Stimulated activated naive CD4-positive, alpha-beta T cell treated with Interleukin-2 at 50 U/mL for 16 hours (primary cell): ENCODE measurements at places on chromosomes 4 and X.

- no peak for DNase-seq
Observed at GRCh38 chr4:118270492-118270891, 82.3 kb downstream of the PRSS12 start.

DNA sequence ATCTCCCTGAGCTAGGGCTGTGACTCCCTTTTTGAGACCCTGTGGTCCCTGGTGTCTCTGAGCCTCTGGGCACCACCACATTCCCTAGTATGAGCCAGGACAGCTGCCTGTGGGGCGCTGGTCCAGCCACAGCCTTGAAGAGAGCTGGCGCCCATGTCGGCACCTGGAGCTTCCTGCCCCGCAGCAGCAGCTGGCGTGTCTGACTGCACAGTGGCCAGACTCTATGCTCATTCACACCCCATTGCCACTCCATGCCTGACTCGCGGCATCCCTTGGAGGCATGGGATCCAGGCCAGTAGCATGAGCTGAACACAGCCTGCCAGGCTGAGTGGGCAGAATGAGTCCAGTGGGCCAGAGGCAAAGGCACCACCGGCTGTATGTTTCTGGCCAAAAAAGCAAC is 8.3 kb upstream of the SPP1 start:
- DNase-seq: no peak

GRCh38 chr4:92497141-92497540 is 193.4 kb downstream of the GRID2 start:
- DNase-seq: no peak

DNA sequence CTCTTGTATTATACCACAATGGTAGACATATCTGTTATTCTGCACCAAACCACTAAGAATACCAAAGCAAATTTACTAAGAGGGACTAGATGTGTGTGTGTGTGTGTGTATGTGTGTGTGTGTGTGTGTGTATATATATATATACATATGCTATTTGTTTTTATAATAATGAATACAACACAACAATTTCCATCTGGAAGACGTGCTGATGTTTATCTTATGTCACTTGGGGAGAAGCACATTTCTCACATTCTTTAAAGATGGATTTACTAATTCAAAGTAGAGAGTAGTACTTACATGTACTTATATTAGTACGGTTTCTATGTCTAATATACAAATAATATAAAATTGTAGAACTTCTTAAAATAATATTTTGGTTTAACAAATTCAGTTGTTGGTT is 52.0 kb downstream of the EDNRA start:
- DNase-seq: no peak

GRCh38 chrX:17007134-17007768 is 60.8 kb downstream of the REPS2 start:
- no peak for DNase-seq

GRCh38 chr4:149999485-150000074 is 78.7 kb upstream of the DCLK2 start:
- no peak for DNase-seq

DNA sequence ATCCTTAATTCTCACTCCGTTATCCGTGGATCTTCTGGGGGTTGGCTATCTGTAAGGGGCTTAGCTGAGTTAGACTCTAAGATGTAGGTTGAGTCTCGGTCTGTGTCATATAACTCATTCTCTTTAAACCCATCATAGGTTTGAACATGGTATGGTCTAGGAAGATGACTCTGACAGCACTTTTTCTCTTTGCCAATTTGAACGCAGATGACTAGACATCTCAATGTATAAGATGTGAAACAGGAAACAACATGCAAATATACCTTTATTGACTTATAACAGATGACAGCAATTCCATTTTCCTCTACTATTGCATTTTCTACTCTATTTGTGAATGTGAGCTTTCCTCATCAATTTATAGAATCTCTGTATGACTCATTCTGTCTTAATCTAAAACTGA is 634.8 kb upstream of the MAGEB2 start:
- DNase-seq: no peak

DNA sequence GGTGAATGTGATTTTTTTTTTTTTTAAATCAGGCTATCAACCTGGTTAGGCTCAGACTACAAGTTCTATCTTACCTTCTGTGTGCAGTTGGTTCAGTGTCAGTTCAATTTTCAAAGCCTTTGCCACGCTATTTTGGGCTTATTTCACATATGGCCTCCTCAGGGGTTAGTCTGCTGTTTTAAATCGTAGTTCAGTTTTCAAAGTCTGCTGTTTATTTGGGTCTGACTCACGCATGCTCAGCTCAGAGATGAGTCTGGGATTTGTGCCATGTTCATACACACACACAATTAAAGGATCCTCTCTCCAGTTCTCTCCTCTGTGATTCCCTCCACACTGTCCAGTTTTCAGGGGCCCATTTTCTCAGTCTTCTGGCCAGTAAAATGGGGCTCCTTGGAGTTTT is 32.3 kb upstream of the ZFX start:
- no peak for DNase-seq

DNA sequence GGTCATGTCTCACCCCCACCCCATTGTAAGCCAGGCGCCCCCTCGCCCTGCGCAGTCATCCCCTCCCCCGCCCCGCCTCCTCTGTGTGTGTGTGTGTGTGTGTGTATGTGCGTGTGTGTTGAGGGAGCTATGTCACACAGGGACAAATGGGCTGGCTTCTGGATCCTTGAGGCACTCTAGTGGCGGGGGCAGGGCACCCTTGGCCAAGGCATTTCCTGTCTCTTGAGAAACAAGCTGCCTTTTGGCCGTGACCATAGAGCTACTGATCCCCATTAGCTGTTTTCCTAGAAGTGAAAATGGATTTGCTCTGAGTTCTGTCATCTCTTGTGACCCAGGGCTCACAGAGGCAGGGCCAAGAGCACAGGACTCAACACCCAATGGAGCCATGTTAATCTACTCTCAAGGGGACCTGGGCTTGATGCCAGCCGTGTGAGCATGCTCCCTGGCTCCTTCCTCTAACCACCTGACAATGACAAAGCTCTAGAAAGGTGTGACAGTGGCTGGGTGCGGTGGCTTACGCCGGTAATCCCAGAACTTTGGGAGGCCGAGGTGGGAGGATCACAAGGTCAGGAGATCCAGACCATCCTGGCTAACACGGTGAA is 162.5 kb upstream of the BCOR start:
- DNase-seq: no peak

- no peak for DNase-seq
Observed at GRCh38 chrX:150158554-150159332, 204.4 kb upstream of the MAMLD1 start.

- DNase-seq: no peak
Observed at GRCh38 chr4:102629673-102630072, 128.5 kb downstream of the NFKB1 start.

DNA sequence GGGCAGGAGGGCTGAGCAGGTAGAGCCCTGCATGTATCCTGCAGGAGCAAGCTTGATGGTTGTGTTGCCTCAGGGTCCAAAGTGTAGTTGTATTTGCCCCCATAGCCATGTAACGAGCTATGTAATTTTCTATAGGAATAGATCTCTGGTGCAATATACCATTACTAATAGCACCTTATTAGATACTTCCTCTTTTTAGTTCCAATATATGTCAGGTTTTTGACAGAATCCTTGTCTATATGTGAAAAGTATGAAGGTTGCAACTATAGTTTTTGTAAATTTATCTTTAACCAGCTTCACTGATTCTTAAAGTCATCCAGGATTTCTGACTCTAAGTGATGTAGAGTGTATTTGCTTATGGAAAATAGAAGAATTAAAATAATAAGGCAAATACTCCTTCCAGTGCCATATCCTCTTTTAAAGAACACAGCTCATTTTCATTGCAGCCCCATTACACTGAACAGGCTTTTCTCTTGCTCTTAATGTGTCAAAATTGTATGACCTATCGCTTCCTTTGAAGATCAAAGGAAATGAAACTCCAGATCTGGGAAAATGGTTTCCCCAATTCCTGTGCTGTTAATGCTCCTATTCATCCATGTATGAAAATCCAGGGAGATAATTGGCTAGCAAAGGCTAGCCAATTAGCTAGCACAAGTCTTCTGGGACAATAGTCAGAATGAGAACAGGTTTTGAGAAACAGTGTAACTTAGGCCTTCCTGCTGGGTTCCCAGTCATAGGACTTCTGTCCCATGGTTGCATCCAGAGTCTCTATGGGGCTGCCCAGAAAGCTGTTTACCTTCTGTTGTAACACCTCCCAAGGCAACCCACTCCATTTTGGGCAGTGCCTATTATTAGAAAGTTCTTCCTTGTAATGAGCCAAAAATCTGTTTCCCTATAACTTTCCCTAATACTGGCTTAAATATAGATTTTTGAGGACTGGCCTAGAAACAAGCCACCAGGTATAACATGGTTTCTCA is 90.6 kb downstream of the TSPAN7 start:
- no peak for DNase-seq

DNA sequence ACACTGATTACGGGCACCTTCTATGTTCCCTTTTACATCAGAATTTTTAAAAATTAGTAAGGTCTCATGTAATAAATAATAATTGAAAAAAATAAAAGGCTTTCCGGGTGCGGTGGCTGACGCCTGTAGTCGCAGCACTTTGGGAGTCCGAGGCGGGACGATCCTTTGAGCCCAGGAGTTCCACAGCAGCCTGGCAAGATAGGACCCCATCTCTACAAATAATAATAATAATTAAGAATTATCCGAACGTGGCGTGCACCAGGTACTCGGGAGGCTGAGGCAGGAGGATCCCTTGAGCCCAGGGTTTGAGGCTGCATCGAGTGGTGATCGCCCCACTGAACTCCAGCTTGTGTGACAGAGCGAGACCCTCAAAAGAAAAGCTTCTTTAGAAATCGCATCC is 771 bp upstream of the LAMTOR3 start:
- no peak for DNase-seq

- no peak for DNase-seq
Observed at GRCh38 chrX:2614911-2615310, 76.2 kb upstream of the CD99 start.

DNA sequence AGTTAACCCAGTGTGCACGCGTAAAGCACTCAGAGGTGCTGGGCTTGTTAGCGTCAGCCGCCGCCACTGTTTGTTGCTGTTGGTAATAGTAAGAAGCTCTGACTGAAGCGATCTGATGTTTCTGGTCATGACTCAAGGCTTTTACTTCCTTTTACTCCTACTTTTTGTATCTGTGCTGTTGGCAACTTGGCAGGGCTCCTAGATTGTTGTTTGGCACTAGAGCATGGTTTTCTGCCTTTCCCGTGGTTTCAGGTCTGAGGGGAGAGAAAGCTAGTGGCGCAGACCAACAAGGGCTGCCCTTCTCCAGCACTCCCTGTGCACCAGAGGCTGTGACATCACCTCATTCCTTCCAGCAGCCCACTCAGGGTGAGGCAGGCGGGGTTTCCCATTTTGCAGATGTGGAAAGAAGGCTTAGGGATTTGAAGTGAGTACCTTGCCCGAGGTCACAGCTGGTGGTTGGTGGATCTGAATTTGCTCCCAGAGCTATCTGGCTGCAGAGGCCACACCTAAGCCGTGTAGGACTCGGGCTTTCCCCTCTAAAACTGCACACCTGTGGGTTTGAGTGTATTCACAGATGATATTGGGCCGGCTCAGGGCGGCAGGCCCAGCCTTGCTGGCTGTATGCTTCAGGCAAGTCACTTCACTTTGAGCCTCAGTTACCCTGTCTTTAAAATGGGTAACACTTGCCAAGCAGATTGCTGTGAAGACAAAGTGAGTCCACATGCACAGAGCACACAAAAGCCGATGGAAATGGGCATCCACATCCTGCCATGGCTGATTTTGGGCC is 51.2 kb upstream of the TADA2B start:
- no peak for DNase-seq

DNA sequence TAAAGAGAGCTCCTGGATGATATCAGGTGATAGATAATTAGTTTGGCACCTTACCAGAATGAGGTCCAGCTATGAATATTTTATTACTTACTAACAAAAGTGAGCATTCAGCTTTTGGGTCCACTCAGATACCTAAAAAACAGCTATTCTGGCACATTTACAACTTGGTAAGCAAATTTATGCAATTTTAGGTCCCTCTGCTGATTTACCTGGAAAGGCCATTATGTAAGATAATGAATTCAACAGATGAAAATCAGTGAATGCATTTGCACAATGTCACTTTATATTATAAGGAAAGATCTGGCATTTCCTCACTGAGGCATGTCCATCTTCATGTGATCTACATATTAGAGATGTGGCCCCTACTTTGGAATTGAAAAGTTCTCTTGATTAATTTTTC is 517.0 kb downstream of the SPRY1 start:
- no peak for DNase-seq

- DNase-seq: no peak
Observed at GRCh38 chrX:96693407-96693806, 8.8 kb downstream of the DIAPH2 start.

- DNase-seq: no peak
Observed at GRCh38 chrX:128142745-128143144, 90.5 kb upstream of the ACTRT1 start.

DNA sequence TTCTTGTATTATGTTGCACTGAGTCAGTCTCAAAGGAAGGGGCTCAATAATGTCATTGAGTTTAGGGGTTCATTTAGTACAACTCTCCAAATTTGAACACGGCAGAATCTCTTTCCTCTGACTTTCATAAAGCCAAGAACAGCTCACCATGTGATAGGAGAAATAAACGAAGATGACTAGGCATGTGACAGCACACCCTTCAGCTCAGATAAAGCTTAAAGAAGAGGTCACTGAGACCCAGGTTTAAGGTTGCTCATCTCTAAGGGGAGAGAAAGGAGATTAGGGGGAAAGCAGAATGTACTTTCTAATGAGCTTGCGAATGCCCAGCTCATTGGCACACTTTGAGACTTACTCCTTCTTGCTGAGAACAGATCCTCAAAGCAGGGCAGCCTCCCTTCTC is 89.0 kb downstream of the PLAC1 start:
- DNase-seq: no peak

GRCh38 chrX:36198575-36198974 is 279.0 kb downstream of the CFAP47 start:
- DNase-seq: no peak

DNA sequence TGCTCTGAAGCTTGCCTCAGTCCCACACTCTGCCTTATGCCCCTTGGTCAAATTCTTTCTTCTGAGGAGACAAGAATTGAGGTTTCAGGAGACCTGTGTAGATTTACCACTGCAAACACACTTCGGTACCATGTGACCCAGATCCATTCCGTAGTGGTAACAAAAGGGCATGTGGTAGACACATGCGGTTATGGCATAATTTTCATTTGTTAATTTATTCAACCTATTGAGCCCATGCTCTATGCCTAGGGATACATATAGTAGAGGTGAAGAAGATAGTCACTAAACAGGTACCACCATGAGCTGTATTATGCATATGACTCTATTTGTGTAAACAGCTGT is 190.9 kb downstream of the NDST4 start:
- no peak for DNase-seq

DNA sequence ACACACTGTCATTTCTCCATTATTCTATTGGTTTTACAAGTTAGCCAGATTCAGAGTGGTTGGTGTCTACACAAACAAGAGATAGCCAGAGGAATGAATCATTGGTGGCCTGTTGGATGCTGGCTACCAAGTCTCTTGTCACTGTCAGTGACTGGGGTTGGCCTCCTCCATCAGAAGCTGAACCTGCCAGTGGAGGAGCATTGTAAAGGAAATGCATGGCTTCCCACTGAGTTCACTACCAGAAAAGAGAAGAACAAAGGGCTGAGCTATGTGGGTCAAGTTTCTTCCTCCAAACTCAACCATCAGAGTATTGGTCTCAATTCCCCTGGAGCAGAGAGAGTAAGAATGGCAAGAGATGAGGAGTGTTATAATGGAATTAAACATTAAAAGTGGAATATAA is 26.5 kb upstream of the ANKRD50 start:
- no peak for DNase-seq
